PC-3 (cell line): ENCODE measurements at places on chromosomes 1 and 21. TPM values are rescaled to one million over a fixed set of nuclear protein-coding genes. Genes with fewer than 3 reads are reported as not detected.
A peak's percentile ranks its signal among the peaks of the same experiment; 100 is the strongest.

The SEMA4A gene
- 5.8 and 13.1 TPM in 2 replicates for total RNA-seq

GRCh38 chr1:2004856-2005255 lies 1.3 kb upstream of the CFAP74 start:
- H3K4me1 ChIP-seq, result peaks cover 6% of the 10 kb centered on the region
- H3K27ac ChIP-seq, result no peak overlapping the region
- H3K4me3 ChIP-seq, result no peak overlapping the region
- DNase-seq, result no peak
- H3K27me3 ChIP-seq, result no peaks in the 10 kb centered on the region

- peaks cover 65% of the 10 kb centered on the region for H3K36me3 ChIP-seq
- no peak overlapping the region for H3K4me3 ChIP-seq
- no peaks in the 10 kb centered on the region for H3K4me1 ChIP-seq
- H3K27me3 ChIP-seq, result no peaks in the 10 kb centered on the region
- H3K27ac ChIP-seq, result no peak overlapping the region
These were observed 11.4 kb downstream of the DEPDC1 start for GRCh38 chr1:68485431-68486022.

- H3K4me1 ChIP-seq, result peaks cover 7% of the 10 kb centered on the region
- peaks cover 17% of the 10 kb centered on the region; the same call in 1 of the 2 replicates for H3K36me3 ChIP-seq
- peak; percentile 15 for DNase-seq
- H3K27ac ChIP-seq, result no peak within 1 kb of the TSS
- H3K4me3 ChIP-seq, result peak within 1 kb of the TSS; percentile 89
These were observed at the start of gene GSTM3 for GRCh38 chr1:109740615-109741373. Gene GSTM3, minus strand, starts transcription at chr1:109741038. Its CDS starts 751 bp downstream, at chr1:109740287.

- no peaks in the 10 kb centered on the region for H3K4me1 ChIP-seq
- DNase-seq, result no peak
- H3K27ac ChIP-seq, result no peak overlapping the region
- H3K4me3 ChIP-seq, result no peak overlapping the region
These were observed 13.9 kb upstream of the FGGY start for GRCh38 chr1:59282951-59283350.

DNA sequence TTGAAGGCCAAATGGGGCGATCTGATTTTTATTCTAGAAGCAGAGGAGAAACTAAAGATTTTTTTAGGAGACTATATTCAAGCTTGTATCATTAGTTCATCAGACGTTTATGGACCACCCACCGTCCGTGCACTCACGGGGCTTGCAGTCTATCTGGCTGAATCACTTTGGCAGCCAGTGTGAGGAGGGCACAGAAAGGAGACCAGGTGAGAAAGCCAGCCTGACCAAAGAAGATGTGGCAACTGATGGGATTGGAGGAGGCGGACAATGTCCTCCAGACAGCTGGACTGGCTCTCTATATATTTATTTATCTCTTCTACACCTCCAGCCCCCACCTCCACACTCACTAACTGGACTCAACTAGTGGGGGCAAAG lies 822 bp upstream of the ELOVL1 start:
- H3K27me3 ChIP-seq, result no peaks in the 10 kb centered on the region
- peaks cover 59% of the 10 kb centered on the region for H3K4me1 ChIP-seq
- H3K4me3 ChIP-seq, result peak overlapping the region; percentile 86
- no peak for DNase-seq
- peaks cover 15% of the 10 kb centered on the region; the same call in 1 of the 2 replicates for H3K36me3 ChIP-seq
- peak overlapping the region; percentile 88 for H3K27ac ChIP-seq

GRCh38 chr1:54121482-54122134 lies 31.2 kb downstream of the CDCP2 start:
- H3K27ac ChIP-seq, result no peak overlapping the region
- H3K4me3 ChIP-seq, result peak overlapping the region; percentile 51; the same call in 1 of the 2 replicates
- peak; percentile 63 for DNase-seq
- H3K36me3 ChIP-seq, result no peaks in the 10 kb centered on the region

- no peaks in the 10 kb centered on the region for H3K4me1 ChIP-seq
- no peak overlapping the region for H3K4me3 ChIP-seq
- H3K36me3 ChIP-seq, result no peaks in the 10 kb centered on the region
- peak; percentile 20 for DNase-seq
These were observed 60.1 kb downstream of the KIAA0040 start for GRCh38 chr1:175132436-175132835.

The IVNS1ABP gene
- 21.0 and 30.7 TPM in 2 replicates for total RNA-seq

- DNase-seq, result peak; percentile 1
- H3K27me3 ChIP-seq, result no peaks in the 10 kb centered on the region
- H3K36me3 ChIP-seq, result peaks cover 70% of the 10 kb centered on the region
- peak overlapping the region; percentile 78 for H3K27ac ChIP-seq
These were observed 20.1 kb downstream of the NADK start for GRCh38 chr1:1758059-1758621.

GRCh38 chr1:187074445-187075048 lies 245.8 kb downstream of the PLA2G4A start:
- no peaks in the 10 kb centered on the region for H3K36me3 ChIP-seq
- DNase-seq, result no peak
- H3K27me3 ChIP-seq, result no peaks in the 10 kb centered on the region
- H3K4me1 ChIP-seq, result peaks cover 12% of the 10 kb centered on the region; the same call in 1 of the 2 replicates

DNA sequence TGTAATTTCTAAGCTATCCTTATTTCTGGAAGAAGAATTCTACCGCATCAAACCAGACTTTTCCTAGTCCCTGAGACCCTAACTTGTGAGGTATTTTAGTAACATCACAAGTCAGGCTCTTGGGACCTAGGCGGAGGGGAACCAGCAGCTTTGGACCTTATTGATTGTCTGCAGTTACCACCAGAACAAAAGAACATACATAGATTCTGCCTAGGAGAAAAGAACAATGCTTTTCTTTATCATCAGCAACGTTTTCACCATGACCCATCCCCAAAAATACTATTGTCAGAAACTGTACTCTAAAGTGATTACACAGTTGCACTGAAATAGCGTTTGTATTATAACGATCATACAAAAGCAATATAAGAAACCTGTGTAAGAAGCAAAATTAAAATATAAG lies 860.4 kb downstream of the USP25 start:
- no peak overlapping the region for H3K4me3 ChIP-seq
- no peaks in the 10 kb centered on the region for H3K27me3 ChIP-seq
- H3K4me1 ChIP-seq, result no peaks in the 10 kb centered on the region
- H3K27ac ChIP-seq, result no peak overlapping the region
- no peaks in the 10 kb centered on the region for H3K36me3 ChIP-seq

DNA sequence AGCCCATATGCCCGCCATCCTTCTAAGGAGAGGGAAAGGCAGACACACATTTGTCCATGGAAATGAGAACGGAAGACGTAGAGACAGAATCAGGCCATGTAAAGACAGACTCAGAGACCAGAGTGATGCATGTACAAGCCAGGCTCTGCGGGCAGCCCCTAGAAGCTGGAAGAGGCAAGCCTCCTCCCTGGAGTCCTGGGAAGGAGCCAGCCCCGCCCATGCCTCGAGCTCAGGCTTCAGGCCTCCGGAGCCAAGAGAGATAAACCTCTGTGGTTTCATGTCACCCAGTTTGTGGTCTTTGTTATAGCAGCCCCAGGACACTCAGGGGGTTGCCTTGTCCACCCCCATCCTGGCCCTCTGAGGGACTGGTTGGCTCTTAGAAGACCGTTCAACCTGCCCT lies 11.6 kb downstream of the PDE9A start:
- 0 out of 2 replicates have a peak, but pooled peaks cover 5% of the 10 kb centered on the region for H3K4me1 ChIP-seq
- peak; percentile 37 for DNase-seq
- H3K36me3 ChIP-seq, result no peaks in the 10 kb centered on the region
- H3K27me3 ChIP-seq, result peaks cover 22% of the 10 kb centered on the region

The ACKR1 gene
- total RNA-seq, result not detected in 2 replicates
